ENCODE measurements at places on chromosomes 5 and 9. TPM values are rescaled to one million over a fixed set of nuclear protein-coding genes. Genes with fewer than 3 reads are reported as not detected.

DNA sequence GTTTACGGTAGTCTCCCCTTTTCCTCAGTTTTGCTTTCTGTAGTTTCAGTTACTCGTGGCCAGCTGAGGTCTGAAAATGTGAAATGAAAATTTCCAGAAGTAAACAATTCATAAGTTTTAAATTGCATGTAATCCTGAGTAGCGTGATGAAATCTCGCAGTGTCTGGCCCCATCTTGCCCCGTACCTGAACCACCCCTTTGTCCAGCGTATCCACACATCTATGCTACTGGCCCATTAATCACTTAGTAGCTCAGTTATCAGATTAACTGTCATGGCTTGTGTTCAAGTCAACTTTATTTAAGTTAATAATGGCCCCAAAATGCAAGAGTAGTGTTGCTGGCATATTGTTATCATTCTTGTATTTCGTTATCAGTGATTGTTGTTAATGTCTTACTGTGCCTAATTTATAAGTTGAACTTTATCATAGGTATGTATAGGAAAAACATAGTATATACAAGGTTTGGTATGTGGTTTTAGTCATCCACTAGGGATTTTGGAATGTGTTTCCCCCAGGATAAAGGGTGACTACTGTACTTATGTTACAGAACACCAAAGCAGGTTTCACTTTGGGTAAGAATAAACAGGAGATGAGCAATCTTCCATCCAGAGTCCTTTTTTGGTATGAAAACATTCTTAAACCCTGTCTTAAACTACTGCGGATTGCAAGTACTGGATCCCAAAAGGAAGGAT lies 118.4 kb upstream of the KCNN2 start:
- no peak for DNase-seq

- DNase-seq: no peak
Measured at GRCh38 chr9:3946840-3947587, 352.9 kb downstream of the GLIS3 start.

- DNase-seq: no peak
Measured at GRCh38 chr9:114081441-114082016, 3.4 kb upstream of the AMBP start.

DNA sequence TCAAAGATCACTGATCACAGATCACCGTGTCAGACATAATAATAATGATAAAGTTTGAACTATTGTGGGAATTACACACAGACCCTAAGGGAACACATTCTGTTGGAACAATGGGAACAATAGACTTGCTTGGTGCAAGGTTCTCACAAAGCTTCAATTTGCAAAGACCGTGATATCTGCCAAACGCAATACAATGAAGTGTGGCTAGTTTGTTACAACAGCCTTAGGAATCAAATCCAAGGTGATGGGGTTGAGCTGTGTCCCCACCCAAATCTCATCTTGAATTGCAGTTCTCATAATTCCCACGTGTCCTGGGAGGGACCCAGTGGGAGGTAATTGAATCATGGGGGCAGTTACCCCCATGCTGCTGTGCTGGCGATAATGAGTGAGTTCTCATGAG lies 20.8 kb downstream of the KYAT1 start:
- DNase-seq: no peak

GRCh38 chr9:130072515-130073235 lies 19.0 kb downstream of the GPR107 start:
- DNase-seq: no peak

- DNase-seq: no peak
Measured at GRCh38 chr9:70574151-70574837, 159.8 kb upstream of the KLF9 start.

DNA sequence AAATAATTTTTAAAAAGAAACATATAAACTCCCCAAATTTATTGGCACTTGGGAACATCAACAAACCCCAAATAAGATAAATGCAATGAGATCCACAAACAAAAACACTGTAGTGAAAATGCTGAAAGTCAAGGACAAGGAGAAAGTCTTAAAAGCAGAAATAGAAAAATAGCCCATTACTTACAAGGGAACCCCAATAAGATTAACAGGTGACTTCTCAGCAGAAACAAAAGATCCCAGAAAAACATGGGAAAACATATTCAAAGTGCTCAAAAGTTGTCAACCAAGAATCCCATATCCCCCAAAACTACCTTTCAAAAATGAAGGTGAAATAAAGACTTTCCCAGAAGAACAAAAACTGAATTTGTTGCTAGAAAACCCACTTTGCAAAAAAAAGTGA lies 40.0 kb downstream of the FANCC start:
- no peak for DNase-seq

DNA sequence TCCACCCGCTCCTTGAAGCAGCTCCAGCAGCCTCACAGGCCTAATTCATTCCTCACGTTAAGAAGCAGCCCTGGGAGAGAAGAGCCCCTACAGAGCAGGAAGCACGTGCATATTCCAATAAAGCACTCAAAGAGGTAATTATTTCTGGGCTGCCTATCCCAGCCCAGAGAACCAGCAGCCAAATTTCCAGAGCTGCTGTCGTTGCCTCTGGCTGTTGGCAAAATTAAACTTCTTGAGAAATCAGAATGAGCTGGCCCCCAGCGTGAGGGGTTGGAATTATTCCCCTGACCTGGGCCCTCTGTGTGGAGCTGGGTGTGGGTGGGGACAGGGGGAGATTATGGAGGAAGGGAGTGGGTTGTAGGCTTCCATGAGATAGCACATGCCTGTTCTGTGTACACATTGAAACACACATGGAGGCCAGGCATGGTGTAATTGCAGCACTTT lies 86.8 kb upstream of the HSPA9 start:
- no peak for DNase-seq

DNA sequence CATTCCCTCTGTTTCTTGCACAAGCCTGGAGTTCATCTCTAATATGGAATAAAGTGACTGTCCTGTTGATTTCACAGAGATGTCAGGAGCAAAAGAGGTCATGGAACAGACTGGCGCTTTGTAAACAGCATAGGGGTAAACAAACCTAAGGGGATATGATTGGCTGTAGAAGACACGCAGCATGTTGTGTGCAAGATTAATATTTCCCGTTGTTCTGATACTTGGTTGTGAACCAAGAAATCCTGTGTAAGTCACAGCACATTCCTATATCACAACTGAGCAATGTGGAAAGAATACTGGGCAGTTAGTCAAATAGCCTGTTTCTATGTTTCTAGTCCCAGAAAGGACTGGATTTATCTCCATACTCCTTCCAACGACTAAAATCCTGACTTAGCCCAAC lies 3.2 kb downstream of the ADAMTS12 start:
- no peak for DNase-seq

- DNase-seq: no peak
Measured at GRCh38 chr5:108531367-108532128, 149.7 kb upstream of the FBXL17 start.

DNA sequence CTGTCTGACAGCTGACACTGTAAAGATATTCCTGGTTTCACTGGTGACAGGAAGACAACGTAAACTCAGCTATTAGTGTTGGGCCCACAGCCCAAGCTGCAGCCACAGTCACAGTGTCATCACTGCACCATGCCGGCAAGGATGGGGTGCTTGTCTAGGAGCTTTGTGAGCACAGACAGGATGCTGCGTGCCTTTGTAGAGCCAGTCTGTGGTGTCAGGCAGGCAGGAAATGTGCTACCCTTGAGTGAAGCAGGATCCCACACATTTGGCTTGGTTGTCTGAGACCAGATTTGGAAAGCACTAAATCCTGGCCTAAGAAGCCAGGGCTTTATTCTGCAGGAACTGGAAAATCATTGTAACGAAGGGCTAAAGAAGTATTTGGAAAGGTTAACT lies 121.6 kb upstream of the ADAMTS16 start:
- no peak for DNase-seq

DNA sequence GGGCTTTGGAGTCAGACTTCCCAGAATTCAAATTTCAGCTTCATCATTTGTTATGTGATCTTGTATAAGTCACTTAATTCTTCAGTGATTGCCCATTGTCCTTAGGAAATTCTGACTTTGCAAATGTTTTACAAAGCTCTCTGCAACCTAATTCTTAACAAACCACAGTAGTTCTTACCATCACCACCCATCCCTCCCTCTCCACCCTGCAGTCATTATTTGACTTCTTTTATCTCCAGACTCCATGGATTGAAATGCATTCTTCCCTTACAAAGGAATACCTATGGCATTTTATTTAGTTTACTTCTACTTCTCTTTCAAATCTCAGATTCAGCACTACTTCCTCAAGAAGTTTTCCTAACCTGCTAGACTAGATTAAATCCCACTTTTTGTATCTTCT lies 23.1 kb downstream of the SHLD3 start:
- DNase-seq: no peak

DNA sequence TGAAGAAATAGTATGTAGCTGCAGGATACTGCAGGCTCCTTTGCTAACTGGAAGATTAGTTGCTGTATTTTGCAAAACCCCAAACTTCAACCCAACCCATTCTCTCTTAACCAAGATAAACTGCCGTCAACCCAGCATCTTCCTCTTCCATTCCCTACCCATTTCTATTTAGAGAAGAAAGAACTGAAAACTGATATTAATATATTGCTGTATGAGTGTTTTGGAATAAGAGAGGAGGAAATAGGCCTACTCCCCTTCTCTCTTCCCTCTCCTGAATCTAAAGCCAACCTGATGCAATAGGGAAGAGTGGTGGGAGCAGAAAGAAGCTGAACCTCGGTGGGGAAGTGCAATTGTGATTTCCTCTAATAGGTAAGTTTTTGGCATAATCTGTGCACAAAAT lies 83.7 kb downstream of the TMEM215 start:
- no peak for DNase-seq

DNA sequence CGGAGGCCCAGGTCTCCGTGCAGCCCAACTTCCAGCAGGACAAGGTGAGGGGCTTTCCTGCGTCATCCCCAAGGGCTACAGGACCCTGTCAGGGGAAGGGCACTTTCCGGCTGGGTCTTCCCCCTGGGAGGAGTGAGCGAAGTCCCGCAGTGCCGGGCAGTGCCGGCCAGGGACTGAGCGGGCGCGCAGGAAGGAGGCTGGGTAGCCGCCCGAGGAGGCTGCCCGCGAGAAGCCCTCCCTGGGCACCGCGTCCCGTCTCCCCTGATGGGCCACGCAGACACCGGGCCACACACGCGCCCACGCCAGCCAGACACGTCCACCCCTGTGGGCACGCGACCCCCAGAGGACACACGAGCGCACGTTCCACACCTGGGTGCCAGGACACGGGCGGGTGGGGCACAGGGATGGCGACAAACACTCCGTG lies 357 bp downstream of the PTGDS start:
- DNase-seq: no peak

DNA sequence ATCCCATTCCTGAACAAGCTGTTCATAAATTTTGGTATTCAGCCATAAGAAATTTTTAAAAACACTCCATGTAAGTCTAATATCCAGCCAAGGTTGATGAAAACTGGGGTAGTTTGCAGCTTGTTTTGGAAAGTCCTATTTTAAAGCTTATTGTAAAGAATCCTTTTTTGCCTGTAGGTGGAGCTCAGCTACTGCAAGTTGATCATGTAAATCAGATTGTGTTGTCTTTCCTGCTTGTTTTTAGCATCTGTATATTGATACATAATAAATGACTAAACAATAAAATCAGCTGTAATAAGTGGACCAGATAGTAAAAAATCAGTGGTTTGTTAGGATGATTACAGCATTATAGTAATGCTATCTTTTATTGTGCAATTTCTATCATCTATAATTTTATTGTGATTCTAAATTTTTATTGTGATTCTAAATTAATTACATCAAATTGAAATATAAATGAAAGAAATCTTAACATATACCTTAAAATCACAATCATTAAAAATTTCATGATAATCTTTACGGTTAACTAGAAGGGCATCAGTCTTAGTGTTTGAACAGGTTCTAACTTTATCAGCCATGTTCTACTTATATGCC lies 42.4 kb downstream of the CWC27 start:
- DNase-seq: peak; percentile 14

GRCh38 chr5:131148835-131149234 lies 16.2 kb downstream of the HINT1 start:
- no peak for DNase-seq

- DNase-seq: no peak
Measured at GRCh38 chr5:154840435-154841272, 9.7 kb downstream of the FAXDC2 start.

- DNase-seq: no peak
Measured at GRCh38 chr5:172875505-172876279, 41.6 kb downstream of the ERGIC1 start.

DNA sequence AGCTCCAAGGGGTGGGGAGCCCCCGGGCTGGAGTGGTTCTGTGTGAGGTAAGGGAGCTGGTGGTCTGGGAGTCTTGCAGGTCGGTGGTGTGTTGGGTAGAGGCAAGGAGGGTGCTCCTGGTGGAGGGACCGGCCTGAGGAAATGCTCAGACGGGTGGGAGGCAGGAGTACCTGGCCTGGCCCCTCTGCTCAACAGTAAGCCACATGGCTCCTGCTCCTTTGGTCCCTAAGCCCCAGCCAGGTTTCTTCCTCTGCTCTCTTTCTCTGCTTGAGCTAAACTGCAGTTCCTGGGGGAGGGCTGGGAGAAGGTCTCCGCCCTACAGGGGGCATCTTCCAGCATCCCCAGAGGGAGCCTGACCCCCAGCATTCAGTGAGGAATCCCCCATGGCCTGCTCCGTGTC lies 17.2 kb downstream of the TSPAN17 start:
- no peak for DNase-seq

DNA sequence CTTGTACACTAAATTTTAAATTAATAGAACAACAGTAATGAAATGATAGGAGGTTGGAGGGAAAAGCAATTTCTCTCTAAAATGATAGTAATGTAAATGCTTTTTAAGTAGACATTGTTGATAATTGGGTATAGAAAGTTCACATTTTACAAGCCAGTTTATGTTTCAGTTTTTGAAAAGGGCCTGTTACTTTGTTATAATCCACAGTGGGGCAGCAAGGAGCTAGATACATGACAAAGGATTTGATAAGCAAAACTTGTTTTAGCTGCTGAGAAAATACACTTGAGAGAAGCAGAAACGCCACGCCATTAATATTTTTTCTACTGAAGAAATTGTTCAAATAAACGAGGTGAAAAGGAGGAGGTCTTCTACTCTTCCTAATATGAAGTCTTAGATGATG lies 30.2 kb downstream of the SREK1 start:
- peak; percentile 2 for DNase-seq

- no peak for DNase-seq
Measured at GRCh38 chr5:155507363-155507762, 493.8 kb downstream of the KIF4B start.

DNA sequence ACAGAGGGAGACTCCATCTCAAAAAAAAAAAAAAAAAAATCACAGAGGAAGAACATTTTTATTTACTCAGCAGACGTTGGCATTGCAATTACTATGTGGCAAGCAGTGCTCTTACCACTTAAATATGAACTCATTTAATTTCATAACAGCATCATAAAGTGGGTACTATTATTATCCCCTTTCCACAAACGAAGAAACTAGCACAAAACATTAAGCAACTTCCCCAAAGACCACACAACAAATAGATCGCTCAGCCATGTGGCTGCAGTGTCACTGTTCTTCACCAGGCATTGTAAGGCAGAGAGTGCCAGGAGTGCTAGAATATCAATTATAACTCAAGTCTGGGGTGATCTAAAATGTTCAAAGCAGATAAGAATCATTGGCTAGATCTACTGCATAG lies 69.8 kb upstream of the PLPP6 start:
- no peak for DNase-seq

Gene PCDHGA5
- 0.58 TPM for total RNA-seq

Gene LHX3
- not detected for total RNA-seq

Gene NR5A1
- total RNA-seq: not detected

Gene DNM1
- 16.2 TPM for total RNA-seq

Gene CDH9
- total RNA-seq: not detected

Gene PDZD2
- total RNA-seq: 6.7 TPM

Gene RNF183
- not detected for total RNA-seq

Gene SHC3
- 5.1 TPM for total RNA-seq
